ENCODE measurements at places on chromosomes 5 and 9. TPM values are rescaled to one million over a fixed set of nuclear protein-coding genes. Genes with fewer than 3 reads are reported as not detected.

GRCh38 chr9:110744715-110745384, 76.3 kb downstream of the MUSK start:
- DNase-seq, result peak; percentile 60

DNA sequence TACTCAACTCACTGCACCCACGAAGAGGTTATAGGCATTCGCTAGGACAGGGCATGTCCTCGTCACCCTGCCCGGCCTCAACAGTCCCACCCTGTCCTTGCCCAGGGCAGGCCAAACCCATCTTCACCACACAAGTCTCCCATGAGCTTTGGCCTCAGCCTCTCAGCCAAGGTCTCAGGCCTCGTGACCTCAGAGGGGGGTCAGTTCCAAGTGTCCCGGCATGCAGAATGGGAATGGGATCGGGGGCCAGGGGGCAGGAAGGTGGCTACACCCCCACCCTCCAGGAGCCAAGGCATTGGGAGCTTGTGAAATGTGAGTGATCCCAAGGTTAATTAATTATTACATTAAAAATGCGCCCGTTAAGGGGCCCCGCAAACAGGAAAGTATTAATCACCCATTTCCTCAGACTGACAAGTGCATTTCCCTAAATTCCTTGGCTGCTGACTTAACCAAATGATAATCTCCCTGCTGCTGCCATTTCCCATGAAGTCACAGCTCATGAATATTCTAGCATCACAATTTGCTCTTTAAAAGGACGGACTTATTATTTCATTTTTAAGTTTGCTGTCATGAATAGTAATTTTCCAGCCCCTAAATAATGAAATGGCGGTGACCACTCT, 8.0 kb upstream of the UBAC1 start:
- DNase-seq, result no peak

ARL14EPL gene
- total RNA-seq, result not detected

GRCh38 chr9:95874989-95875304, 544 bp upstream of the ERCC6L2 start:
- peak; percentile 65 for DNase-seq

SETX gene
- 67.6 TPM for total RNA-seq

GLRA1 gene
- total RNA-seq, result not detected

DMRT3 gene
- not detected for total RNA-seq

DNA sequence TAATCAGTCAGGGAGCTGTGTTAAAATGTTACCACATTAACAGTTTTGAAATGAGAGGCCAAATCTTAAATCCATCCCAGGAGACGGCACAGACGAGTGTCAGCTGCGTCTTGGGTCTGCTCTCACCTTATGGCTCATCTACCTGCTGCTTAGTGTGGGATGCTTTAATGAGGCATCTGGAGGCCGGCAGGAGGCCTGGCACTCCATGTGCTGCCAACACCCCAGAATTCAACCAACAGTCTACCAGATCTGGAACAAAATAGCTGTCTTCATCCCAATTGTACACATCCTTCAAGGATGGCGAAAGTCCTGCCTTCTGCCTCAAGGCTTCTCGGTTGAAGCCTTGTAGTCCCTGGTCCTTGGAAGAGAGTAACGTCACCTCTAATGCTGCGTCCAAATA, 12.0 kb downstream of the PRKACG start:
- DNase-seq, result no peak

EQTN gene
- total RNA-seq, result 0.44 TPM

- no peak for DNase-seq
Observed at GRCh38 chr5:141382469-141383294, at the start of gene PCDHGA7. PCDHGA7 (plus strand) TSS chr5:141382742; CDS start chr5:141382900, 158 bp downstream.

DBH gene
- not detected for total RNA-seq

CD14 gene
- 17.3 TPM for total RNA-seq

OR1J2 gene
- total RNA-seq, result 0.42 TPM

- DNase-seq, result no peak
Observed at GRCh38 chr5:138096997-138097828, 13.4 kb downstream of the WNT8A start.

- DNase-seq, result no peak
Observed at GRCh38 chr9:136572828-136573625, 27.2 kb upstream of the NOTCH1 start.

GRCh38 chr5:119010206-119010605, 21.9 kb upstream of the DTWD2 start:
- DNase-seq, result no peak

SPAG8 gene
- 6.4 TPM for total RNA-seq

GRCh38 chr9:81389569-81389993, 299.8 kb downstream of the TLE1 start:
- no peak for DNase-seq

GRCh38 chr9:7143645-7144200, 385.9 kb downstream of the KDM4C start:
- DNase-seq, result no peak

DNA sequence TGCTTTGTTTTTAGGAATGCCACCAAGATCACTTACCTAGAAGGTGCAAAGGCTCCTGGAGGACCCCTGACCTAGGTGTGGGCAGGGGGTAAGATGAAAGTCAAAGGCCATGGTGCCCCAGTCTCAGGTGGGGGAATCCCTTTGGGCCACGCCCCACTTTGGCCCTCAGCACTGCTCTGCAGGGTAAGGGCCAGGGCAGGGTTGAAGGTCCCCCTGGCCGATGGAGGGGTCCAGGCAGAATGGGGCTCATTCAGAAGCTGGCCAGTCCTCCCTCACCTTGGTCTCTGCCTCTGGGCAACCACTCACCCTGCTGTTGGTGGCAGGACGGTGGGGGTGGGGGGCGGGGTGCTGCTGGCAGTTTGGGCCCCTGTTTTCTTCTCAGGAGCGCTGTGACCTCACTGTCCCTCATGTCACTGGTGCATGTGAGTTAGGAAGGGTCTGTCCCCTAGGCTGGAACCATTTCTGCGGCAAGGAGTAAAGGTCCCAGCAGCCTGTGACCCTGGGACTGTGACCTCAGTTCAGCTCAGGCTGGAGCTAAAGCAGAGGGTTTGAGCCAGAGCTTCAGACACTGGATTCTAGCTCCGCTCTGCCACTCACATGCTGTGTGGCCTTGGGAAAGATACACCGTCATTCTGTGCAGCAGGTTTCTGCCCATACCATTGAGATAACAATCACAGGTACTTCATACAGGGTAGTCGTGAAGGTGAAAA, 1.9 kb upstream of the ASS1 start:
- no peak for DNase-seq

DNA sequence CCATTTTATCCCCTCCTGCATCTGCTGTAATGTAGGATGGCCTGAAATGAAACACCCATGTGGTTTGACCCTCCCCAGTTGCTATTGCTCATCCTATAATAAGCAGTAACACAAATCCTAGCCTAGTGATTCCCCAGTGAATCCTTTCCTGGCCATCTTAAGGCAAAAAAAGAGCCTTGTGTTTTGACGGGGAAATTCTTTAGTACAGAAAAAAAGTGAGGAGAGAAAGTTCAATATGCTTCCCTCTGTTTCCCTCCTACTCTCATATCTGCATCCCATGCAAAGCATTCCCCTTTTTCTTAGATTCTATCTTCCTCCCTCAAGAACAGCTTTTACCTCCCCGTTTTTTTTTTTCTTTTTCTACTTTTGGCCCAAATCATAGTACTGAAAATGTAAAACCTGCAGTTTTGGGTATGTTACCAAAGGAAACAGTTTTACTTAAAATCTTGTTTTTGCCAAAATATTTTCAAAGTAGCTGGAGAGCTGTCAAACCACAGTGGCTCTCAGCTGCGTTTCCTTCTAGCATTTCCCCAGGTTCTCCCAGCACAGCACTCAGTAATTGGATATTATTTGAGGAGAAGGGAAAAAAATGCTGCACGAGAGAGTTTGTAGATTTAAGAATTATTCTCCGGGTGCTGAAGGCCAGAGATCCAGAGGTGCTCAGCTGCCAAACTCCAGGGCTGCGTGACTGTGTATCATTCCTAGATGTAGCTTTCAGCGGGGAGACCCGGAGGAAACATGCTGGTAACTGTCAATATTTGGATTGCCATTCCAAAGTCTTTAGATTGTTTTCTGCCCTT, 321.4 kb downstream of the NPR3 start:
- no peak for DNase-seq

DNA sequence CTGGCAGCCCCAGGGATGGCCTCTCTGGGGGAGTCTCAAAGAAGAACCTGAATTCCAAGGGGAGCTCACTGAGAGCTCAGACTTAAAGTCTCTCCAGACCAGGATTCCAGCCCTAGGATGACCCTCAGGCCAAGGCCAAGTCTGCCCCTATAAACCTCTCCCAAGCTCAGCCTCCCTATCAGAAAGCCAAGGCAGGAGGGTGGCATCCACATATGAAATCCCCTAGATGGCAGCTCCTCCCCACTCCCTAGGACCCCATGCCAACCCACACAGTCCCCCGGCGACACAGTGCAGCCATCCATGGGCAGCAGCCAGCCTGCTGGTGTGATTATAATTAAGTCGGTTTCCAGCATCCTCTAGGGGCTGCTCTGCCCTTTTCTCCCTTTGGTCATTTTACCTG, 269.9 kb downstream of the CDK5RAP2 start:
- DNase-seq, result no peak

GRCh38 chr5:101080462-101081240, 177.6 kb upstream of the ST8SIA4 start:
- DNase-seq, result no peak

AK8 gene
- 1.7 TPM for total RNA-seq

DNA sequence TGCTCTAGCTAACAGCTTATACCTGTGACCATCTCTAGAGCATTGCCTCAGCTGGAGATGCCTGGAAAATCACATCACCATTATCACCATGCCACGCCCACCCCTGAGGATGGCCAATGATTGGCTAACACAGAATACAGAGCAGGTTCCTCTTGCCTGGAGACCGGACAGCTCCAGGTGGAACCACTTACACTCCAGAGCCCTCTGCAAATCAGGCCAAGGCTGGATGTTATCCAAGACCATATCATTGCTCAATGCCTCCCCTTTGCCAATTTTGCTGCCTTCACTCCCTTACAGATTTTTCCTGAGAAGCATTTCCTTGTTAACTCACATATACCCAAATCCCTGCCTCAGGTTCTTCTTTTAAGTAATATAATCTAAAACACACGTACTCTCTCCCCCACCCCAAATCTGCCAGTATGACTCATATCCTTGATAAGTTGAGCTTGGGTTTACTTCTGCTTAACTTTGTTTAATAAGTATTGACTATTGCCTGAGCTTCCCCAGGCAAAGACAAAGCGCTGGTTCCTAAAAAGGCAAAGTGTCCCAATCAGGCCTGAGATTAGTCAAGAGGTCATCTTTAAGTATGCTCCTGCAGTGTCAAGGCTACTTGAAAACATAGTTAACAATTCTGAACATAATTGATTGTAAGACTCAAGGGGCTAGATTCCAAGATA, 309.6 kb downstream of the EPB41L4A start:
- DNase-seq, result no peak
